Activated CD4-positive, alpha-beta T cell treated with anti-CD3 and anti-CD28 coated beads, Interleukin-2, amount 10 ng/mL, durations not matched to agents 24 days and 14 days (primary cell): ENCODE measurements at places on chromosomes 1 and 21.

GRCh38 chr1:103509250-103509649, 16.2 kb upstream of the RNPC3 start:
- no peak for DNase-seq

GRCh38 chr1:37850352-37850955, 8.9 kb downstream of the MTF1 start:
- no peak for DNase-seq

GRCh38 chr21:14825514-14825974, 239.3 kb downstream of the NRIP1 start:
- no peak for DNase-seq

DNA sequence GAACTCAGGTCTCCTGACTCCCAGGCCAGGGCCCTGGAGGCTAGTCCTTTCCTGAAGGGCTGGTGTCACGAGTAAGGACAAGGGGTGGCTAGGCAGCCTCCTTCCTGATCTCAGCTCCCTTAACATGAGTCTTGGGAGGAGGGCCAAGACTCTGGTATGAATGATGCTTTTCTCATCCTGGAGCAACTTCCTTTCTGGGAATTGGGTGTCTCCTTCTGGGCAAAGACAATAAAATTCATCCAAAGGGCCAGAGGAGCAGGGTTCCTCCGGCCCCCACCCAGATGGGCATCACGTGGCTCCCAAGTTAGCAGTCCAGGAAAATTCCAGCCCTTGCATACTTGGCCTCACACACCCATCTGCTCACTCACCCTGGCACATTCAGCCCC, at the start of gene FAM167B:
FAM167B (plus strand) TSS at position 335 of the 386 bp plus-strand sequence. CDS start 200 bp downstream, outside the sequence.
- no peak for DNase-seq

- DNase-seq, result no peak
These were observed 184.3 kb upstream of the CACYBP start for GRCh38 chr1:174815474-174815908.

GRCh38 chr1:192342842-192343241, 26.1 kb downstream of the RGS21 start:
- no peak for DNase-seq

DNA sequence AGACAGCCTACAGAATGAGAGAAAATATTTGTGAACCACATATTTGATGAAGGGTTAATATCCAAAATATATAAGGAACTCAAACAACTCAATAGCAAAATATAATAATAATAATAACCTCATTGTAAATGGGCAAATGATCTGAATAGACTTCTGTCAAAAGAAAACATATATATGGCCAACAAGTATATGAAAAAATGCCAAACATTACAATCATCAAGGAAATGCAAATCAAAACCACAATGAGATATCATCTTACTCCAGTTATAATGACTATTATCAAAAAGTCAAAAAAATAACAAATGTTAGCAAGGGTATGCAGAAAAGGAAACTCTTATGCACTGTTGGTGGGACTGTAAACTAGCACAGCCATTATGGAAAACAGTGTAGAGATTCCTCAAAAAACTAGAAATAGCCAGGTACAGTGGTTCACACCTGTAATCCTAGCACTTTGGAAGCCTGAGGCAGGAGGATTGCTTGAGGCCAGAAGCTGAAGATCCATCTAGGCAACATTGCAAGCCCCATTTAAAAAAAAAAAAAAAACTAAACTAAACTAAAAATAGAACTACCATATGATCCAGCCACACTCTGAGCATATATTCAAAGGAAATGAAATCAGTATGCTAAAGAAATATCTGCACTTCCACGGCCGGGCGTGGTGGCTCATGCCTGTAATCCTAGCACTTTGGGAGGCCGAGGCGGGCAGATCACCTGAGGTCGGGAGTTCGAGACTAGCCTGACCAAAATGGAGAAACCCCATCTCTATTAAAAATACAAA, 17.3 kb upstream of the TRIM67 start:
- DNase-seq, result no peak

DNA sequence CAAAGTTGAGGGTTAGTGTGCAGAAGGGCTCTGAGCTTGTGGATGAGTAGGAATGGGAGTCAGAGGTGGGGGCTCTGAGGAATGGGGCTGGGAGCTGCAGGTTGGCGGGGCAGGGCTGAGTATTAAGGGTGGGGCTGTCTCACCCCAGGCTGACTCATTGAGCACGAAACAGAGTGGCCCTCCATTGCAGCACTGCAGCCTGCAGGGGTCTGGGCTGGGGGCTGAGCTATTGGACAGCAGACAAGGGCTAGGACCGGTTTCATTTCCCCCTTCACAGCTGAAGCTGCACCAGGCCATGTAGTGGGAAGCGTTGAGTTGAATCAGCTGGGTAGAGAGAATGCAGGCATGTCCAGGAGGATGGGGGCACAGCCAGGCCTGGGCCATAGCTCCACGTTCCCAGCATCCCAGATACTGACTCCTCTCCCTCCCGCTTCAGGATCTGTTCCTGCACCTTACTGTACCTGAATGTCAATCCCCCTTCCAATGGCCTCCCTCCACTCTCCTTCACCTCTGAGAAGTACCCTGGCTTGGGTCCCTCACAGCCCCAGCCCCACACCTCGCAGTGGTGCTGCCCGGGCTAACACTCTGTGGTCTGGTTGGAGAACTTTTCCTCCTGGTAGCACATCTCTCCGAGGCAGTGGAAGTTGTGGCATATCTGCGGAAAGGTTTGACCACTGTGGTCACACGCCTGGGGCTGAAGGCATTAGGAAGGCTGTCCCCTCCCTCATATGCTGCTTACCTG, 4.4 kb upstream of the INPP5B start:
- no peak for DNase-seq

DNA sequence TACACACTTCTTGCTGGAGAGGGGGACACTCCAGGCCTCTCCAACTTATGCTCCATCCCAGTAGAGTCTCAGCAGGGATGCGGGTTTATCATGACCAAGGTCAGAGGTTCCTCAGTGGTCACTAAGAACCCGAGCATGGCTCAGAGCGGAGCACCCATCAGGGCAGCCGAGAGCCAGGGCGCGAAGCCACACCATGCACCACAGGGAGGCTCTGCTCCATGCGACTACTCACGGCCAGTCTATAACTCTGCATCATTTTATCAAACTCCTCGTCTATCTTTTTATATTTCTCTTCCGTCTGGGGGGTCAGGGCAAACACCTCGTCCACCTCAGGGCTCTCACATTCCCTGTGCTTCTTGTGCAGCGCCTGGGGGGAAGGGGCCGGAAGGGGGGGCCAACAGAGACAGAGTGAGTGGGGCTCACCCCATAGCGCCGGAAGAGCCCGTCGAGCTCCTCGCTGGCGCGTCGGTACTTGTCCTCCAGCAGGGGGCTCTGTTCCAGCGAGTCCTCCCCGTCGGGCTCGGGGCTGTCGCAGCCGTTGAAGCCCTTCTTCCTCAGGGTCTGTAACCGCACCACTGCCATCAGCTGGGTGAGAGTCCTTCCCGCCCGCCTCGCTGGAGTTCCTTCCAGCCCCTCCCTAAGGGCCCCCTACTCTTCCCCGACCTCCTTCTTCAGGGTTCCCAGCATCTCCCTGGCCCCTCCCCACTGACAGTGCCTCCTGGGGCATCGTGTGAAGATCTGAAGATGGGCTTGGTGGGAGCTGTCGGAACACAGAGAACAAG, 20.0 kb downstream of the MEF2D start:
- DNase-seq, result peak; percentile 92

DNA sequence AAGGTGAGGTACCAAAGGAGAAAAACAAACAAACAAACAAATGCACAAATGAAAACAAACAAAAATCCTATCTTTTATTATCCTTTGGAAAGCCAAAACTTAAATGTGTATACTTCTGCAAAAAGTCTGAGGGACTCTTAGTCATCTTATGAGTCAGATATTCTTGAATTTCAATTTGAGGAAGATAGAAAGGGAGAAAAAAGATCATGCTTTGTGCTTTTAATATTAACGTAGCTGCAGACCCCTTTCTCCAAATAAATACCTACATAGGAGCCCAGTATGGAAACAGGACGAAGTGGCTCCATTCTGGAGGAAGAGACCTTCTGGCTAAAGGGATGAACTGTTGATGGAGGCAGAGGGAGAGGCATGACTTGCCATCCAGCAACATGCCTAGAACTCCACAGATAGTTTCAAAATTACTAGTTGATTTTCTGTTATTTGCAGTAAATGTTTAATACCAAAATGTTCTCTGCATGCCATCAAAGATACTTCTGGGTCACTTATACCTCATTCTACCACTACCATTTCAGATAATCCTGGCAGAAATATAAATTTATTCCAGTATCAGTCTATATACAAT, 25.4 kb downstream of the NUP210L start:
- DNase-seq, result no peak

- DNase-seq, result no peak
These were observed 160.6 kb upstream of the ATP1B1 start for GRCh38 chr1:168945870-168946269.

DNA sequence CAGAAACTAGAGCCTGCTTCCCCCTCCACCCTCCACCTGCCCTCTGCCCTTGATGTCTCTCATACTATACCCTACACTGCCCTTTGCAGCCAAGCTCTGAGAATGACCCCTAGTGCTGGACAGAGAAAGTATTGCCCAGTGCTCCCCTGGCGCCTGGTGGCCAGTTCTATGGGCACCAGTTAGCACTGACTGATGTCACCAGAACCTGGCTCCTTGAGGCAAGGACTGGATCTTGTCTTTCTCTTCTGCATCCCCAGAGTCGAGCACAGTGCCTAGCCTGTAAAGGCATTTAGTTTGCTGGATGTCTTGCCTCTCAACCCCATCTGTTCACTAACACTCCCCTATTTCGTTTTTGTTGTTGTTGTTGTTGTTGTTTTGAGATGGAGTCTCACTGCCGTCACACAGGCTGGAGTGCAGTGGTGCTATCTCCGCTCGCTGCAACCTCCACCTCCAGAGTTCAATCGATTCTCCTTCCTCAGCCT, 5.9 kb downstream of the PHLDA3 start:
- no peak for DNase-seq

GRCh38 chr1:203410182-203410900, 59.4 kb upstream of the FMOD start:
- DNase-seq, result no peak

GRCh38 chr1:19602486-19602885, 41.6 kb upstream of the NBL1 start:
- DNase-seq, result no peak

- no peak for DNase-seq
These were observed 18.8 kb downstream of the CCSAP start for GRCh38 chr1:229323885-229324553.

DNA sequence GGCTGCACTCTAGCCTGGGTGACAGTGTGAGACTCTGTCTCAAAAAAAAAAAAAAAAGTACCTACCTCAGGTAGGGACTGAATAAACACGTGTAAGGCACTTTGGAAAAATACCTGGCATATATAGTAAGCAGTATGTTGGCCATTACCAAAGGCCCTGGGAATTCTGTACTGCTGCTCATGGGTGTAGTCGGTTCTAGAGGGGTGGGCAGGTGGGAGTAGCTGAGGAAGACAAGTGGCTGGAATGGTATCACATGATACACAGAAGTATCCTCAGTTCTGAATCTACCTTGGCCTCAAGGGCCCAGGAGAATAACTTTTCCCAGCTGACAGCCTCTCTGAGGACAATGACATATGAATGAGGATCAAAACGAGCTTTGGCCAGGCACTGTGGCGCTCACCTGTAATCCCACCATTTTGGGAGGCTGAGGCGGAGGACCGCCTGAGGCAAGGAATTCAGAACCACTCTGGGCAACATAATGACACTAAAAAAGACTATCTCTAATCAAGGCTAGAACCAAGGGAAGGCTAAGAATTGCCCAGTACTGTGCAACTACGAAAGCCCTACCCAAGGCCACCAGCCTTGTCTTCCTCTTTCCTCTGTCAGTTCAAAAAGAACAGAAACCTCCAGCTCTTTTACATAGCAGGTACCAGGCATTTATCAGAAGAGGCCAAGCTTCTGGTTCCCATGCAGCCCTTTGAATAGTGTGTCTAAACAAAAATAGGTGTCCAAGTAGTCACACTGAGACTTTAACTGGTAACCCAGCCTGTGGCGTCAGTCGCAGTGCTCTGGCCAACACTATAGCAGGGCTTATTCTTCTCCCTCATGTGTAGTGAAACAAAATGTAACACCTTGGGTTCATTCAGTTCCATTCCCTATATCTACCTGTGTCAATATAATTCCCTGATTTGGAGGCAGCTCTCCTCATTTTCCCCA, 10.2 kb downstream of the MMACHC start:
- DNase-seq, result no peak

DNA sequence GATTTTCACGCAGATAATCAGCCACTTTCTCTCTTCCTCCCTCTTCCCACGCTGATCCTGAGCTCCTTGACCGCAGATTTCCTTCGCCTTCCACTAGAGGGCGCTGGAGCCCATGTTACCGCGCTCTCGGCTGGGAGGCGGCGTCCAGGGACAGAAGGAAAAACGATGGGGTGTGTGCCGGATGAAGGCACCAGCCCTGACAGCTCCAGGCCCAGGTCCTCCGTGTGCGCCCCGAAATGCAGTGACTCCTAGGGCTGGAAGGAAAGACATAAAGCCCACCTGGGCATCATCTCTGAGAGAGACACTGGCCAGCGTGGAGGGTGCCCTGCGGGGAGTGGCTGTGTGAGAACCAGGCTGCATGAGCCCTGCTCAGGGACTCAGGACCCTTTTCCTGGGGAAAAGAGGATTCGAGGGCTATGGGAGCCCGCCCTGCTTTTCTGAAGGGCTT, 44.9 kb upstream of the CYP2J2 start:
- DNase-seq, result peak; percentile 82

DNA sequence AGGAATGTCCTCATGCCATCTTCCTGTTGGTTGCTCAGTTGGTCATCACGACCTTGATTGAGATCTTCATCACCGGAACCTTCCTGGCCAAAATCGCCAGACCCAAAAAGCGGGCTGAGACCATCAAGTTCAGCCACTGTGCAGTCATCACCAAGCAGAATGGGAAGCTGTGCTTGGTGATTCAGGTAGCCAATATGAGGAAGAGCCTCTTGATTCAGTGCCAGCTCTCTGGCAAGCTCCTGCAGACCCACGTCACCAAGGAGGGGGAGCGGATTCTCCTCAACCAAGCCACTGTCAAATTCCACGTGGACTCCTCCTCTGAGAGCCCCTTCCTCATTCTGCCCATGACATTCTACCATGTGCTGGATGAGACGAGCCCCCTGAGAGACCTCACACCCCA, 42.9 kb downstream of the KCNJ15 start:
- no peak for DNase-seq

DNA sequence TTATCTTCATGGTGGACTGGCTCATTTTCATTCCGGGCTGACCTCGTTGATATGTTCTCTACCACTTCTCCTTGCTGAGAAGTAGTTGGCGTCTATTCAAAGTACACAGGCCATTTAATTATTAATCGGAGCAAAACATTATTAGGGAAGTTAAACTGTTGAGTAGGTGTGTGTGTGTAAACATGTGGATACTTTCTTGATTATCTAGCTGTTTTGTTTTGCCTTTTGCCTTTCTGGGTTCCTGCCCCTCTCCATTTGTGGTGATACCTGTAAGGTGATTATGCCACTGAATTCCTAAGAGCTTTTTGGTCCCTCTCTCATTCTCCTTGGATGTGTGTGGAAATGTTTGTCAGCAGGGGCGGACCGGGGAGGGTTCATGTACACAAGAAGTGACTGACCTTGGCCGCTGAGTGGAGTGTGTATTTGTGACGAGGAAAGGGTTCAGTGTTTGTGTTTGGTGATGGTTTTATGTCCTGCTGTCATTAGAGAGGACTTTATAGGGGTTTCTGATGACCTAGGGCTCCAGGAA, 56.6 kb upstream of the PPP2R5A start:
- no peak for DNase-seq

GRCh38 chr1:183910845-183911244, 105.9 kb downstream of the RGL1 start:
- DNase-seq, result no peak

- no peak for DNase-seq
These were observed 568.4 kb downstream of the PLA2G4A start for GRCh38 chr1:187396929-187397796.
